ENCODE measurements at places on chromosomes 5 and 9.

- DNase-seq, result no peak
Measured at GRCh38 chr5:107982703-107983425, 312.1 kb upstream of the EFNA5 start.

DNA sequence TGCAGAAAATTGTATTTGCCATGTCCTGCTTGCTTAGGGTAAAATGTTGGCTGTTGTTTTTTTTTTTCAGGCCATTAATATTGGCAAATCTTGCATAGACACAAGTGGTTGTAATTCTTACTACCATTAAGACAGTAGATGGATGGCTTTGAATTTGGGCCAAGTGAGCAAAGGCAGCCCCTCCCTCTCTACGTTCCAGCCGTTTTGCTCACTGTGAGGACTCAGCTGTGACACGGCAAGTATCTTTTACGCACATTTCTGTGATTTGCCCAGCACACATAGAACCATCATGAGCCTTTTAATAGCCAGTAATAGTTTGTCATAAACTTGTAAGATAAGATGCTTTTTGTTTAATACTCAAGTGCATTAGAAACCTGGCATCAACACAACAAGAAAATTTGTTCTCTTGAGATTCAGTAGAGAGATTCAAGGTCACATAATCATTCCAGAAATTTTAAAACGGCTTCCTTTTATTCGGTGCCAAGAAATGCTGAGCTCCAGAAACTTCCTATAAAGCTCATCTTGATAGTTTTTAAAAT, 205.2 kb upstream of the ADCY2 start:
- no peak for DNase-seq

DNA sequence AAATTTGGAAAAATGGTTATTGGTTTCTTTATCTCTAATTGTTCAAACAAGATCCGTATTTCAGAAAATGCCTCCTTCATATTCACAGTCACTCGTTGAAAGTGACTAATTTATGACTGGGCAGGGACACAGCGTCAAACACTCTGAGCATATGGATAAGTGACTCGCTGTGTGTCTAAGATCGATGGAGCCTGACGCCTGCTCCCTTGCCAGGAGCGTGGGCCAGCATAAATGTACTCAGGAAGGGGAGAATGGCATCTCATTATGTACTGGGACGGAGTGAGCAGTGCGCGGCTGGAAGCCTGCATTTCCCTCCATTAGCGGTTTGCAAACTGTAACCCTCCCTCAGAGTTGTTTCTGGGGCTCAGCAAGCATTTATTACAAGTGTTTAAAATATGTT, 79.8 kb upstream of the CAST start:
- DNase-seq, result no peak

DNA sequence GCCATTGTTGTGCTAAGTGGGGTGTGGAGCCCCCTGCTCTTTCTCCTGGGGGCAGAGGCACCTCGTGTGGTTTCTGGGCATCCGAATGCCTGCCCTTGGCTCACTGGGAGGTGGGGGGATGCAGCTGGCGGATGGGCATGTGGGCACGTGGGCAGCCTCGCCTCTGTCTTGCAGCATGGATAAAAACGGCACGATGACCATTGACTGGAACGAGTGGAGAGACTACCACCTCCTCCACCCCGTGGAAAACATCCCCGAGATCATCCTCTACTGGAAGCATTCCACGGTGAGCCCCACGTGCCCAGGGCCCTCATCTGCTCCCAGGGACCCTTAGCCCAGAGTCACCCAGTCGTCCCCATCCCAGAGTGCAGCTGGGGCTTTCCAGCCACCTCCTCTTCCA, 25.3 kb downstream of the PTGES2 start:
- no peak for DNase-seq

DNA sequence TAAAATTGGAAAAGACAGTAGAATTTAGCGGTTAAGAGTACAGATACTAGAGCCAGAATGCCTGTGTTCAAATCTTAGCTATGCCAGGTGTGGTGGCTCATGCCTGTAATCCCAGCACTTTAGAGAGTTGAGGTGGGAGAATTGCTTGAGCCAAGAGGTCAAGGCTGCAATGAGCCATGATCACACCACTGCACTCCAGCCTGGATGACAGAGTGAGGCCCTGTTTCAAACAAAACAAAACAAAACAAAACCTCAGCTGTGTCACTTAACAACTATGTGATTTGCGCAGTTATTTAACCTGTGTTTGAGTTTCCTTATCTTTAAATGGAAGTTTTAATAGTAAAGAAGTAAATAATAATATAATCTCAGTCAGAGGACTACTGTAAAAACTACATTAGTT, 68.3 kb downstream of the TBCA start:
- DNase-seq, result no peak

Data from lower leg skin (tissue), 4 donors.